Esophagus muscularis mucosa (tissue), 4 donors: ENCODE measurements at places on chromosomes 1 and 21. TPM values are rescaled to one million over a fixed set of nuclear protein-coding genes. Genes with fewer than 3 reads are reported as not detected.

The RPTN gene
- total RNA-seq: not detected

The KCNE2 gene
- not detected for total RNA-seq

The CFHR4 gene
- not detected for total RNA-seq

The NOC2L gene
- 35.3 TPM for total RNA-seq

The PDC gene
- not detected for total RNA-seq

The ACKR1 gene
- 31.1 TPM for total RNA-seq

The PGLYRP4 gene
- total RNA-seq: not detected

The LMX1A gene
- total RNA-seq: not detected

The BRINP3 gene
- 8.9 TPM for total RNA-seq

The BSND gene
- not detected for total RNA-seq

The TMCC2 gene
- total RNA-seq: 4.1 TPM

The GPR37L1 gene
- total RNA-seq: 0.58 TPM

The S100A16 gene
- 55.6 TPM for total RNA-seq

The DMBX1 gene
- not detected for total RNA-seq

The WDR77 gene
- total RNA-seq: 27.6 TPM

The CELF3 gene
- total RNA-seq: 0.33 TPM

The NCAM2 gene
- 5.1 TPM for total RNA-seq

The ASPM gene
- total RNA-seq: 0.17 TPM

The DESI2 gene
- total RNA-seq: 59.6 TPM

The HEYL gene
- 8.3 TPM for total RNA-seq

The CHI3L2 gene
- 1.7 TPM for total RNA-seq

The CEPT1 gene
- total RNA-seq: 20.2 TPM

The WNT3A gene
- total RNA-seq: not detected

The GSTM5 gene
- 7.1 TPM for total RNA-seq

The KCNJ15 gene
- not detected for total RNA-seq

The TMCO2 gene
- not detected for total RNA-seq

The GNAT2 gene
- not detected for total RNA-seq

The OXCT2 gene
- total RNA-seq: 0.83 TPM

The RXFP4 gene
- not detected for total RNA-seq

The OLFML3 gene
- 61.0 TPM for total RNA-seq

The VTCN1 gene
- total RNA-seq: not detected

The TMEM222 gene
- total RNA-seq: 30.5 TPM

The OR2L13 gene
- total RNA-seq: not detected

The MTARC2 gene
- 19.9 TPM for total RNA-seq

The OR6N1 gene
- total RNA-seq: not detected

The PDE4DIP gene
- total RNA-seq: 200 TPM

The RIMKLA gene
- total RNA-seq: 5.3 TPM

The PAX7 gene
- total RNA-seq: not detected

The SLC16A4 gene
- 8.2 TPM for total RNA-seq

The CHRNB2 gene
- total RNA-seq: under 0.01 TPM

The GADD45A gene
- total RNA-seq: 75.7 TPM

The GJB4 gene
- not detected for total RNA-seq

The FAM151A gene
- total RNA-seq: not detected
